ENCODE measurements at places on chromosomes 11 and 22. TPM values are rescaled to one million over a fixed set of nuclear protein-coding genes. Genes with fewer than 3 reads are reported as not detected.

Gene PGA3
- total RNA-seq, result 0.33 TPM

Gene CCDC73
- total RNA-seq, result not detected

Gene IL17REL
- not detected for total RNA-seq

Gene FAT3
- 1.3 TPM for total RNA-seq

Gene LDHAL6A
- total RNA-seq, result not detected
